ENCODE measurements at places on chromosomes 6 and 20. TPM values are rescaled to one million over a fixed set of nuclear protein-coding genes. Genes with fewer than 3 reads are reported as not detected.

The NOP56 gene
- total RNA-seq, result 619 TPM

The LPIN3 gene
- total RNA-seq, result 2.5 TPM

The CGA gene
- not detected for total RNA-seq

The FAM229B gene
- total RNA-seq, result 13.4 TPM

The SLC17A4 gene
- total RNA-seq, result not detected

The RNF5 gene
- total RNA-seq, result 39.9 TPM

The GPR6 gene
- total RNA-seq, result not detected

The XKR7 gene
- not detected for total RNA-seq

The RBBP8NL gene
- total RNA-seq, result 0.03 TPM

The FOXA2 gene
- total RNA-seq, result 0.19 TPM

The HEY2 gene
- total RNA-seq, result 2.0 TPM

The DEFB121 gene
- total RNA-seq, result not detected

The ZNF391 gene
- total RNA-seq, result 3.7 TPM

The SLPI gene
- total RNA-seq, result not detected

The NEURL2 gene
- 6.0 TPM for total RNA-seq

The HLA-DOB gene
- total RNA-seq, result 2.0 TPM

The CASS4 gene
- 0.03 TPM for total RNA-seq

The SLC13A3 gene
- 2.8 TPM for total RNA-seq

The VWA7 gene
- total RNA-seq, result 0.34 TPM

The SLC26A8 gene
- not detected for total RNA-seq

The SSTR4 gene
- not detected for total RNA-seq

The SUMO4 gene
- 0.34 TPM for total RNA-seq

The HM13 gene
- 109 TPM for total RNA-seq

The LTA gene
- total RNA-seq, result not detected

The FOXP4 gene
- total RNA-seq, result 3.5 TPM

The GPR63 gene
- 0.72 TPM for total RNA-seq

The EYA4 gene
- 34.6 TPM for total RNA-seq

The MAD2L1BP gene
- total RNA-seq, result 19.8 TPM
